Left lung (tissue), 14 donors: ENCODE measurements at places on chromosomes 2 and 18. TPM values are rescaled to one million over a fixed set of nuclear protein-coding genes. Genes with fewer than 3 reads are reported as not detected.
A peak's percentile ranks its signal among the peaks of the same experiment; 100 is the strongest.

DNA sequence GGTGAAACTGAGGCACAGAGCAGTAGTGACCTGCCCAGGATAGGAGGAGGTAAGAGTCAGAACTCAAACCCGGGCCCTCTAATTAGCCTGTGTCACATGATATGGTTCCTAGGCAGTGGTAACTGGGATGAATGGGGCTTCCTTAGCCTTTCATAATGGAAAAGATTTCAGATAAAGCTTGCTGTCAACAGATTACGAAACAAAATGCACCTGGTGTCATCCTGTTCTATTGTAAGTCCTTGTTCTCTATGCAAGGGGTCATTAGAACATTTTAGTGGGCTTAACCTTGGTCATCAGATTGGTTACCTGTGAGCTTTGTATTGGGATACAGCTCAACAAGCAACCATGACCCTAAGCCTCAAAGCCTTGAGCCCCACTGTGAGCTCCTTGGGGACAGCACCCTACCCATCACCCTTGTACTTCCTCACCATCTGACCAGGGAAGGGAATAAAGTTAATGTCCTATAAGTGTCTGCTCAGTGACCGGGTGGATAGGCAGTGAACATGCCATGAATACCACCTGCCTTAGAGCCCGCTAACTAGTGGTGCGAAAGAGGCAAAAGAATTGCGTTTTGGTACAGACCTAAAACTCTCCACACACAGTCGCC is 70.3 kb upstream of the RMDN2 start:
- H3K27ac ChIP-seq: peak overlapping the region; percentile 74
- no peaks in the 10 kb centered on the region for H3K27me3 ChIP-seq
- no peaks in the 10 kb centered on the region for H3K36me3 ChIP-seq
- H3K4me3 ChIP-seq: no peak overlapping the region
- DNase-seq: no peak
- H3K4me1 ChIP-seq: peaks cover 7% of the 10 kb centered on the region

GRCh38 chr2:16050908-16051489 is 110.6 kb downstream of the MYCN start:
- no peak for DNase-seq
- H3K4me1 ChIP-seq: no peaks in the 10 kb centered on the region
- no peak overlapping the region for H3K27ac ChIP-seq
- H3K27me3 ChIP-seq: no peaks in the 10 kb centered on the region
- no peak overlapping the region for H3K4me3 ChIP-seq
- no peaks in the 10 kb centered on the region for H3K36me3 ChIP-seq

FOXD4L1 gene
- 0.17 TPM for total RNA-seq

KYNU gene
- 7.1 TPM for total RNA-seq
